ENCODE measurements at places on chromosomes 11 and 22.

GRCh38 chr11:119335091-119335654 lies 846 bp downstream of the RNF26 start:
- DNase-seq, result no peak

DNA sequence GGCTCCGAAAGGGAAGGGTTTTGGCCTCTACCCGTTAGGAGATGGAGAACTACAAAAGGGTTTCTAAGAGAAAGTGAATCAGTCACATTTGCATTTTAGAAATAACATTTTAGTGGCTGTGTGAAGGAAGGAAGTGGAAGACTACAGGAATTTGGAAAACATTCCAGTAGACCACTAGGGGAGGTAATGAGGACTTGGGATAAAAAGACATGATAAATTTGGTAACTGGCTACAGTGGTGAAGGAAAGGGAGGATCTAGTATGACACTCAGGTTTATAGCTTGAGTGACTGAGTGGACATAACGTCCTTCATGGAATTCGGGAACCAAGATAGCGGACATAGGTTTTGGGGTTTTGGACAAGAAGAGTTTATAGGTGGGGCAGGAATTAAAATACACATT lies 7.0 kb upstream of the RRM1 start:
- no peak for DNase-seq

GRCh38 chr22:39359659-39360195 lies 9.9 kb downstream of the SYNGR1 start:
- DNase-seq, result no peak

DNA sequence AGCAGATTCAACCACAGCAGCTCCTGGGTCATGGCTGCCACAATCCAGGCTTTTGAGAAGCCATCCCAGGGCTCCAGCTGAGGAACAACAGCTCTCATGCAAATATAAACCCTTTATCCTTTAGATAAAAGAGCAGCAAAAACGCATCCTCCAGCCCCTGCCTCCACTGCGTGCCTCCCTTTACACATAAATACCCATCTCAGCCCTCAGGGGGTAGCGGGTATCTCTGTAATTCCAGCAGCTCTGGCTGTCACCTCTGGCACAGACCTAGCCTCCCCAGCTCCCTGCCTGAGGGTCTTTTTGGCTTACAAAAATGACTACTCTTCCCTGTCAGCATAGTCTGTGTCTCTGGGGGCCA lies 21.6 kb downstream of the LMO1 start:
- no peak for DNase-seq

GRCh38 chr11:45755281-45755859 lies 49.6 kb upstream of the SLC35C1 start:
- DNase-seq, result no peak

DNA sequence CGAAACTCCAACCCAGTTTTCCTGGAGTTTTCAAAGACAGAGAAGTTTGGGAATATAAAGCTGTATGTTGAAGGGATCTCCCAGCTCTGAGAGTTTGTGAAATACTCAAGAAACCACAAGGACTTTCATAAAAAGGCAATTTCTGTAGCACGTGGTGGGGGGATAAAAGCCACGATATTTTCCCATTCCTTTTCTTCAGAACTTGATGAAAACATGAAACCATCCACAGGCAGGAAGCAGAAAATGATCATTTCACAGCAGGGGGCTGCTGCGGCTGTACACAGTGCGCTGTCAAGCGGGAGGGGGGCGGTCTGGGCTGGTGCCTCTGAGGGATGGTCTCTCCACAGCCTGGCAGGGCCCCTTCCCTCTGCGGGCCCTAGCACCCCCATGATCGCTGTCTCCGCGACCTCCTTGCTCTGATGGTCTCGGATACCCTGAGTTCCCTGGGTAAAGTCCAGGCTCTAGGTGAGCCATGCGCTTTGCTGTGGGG lies 423.2 kb downstream of the MN1 start:
- DNase-seq, result no peak

- DNase-seq, result no peak
Observed at GRCh38 chr11:118851970-118852369, 31.7 kb upstream of the CXCR5 start.

Measured in stimulated activated CD8-positive, alpha-beta memory T cell treated with anti-CD3 and anti-CD28 coated beads, Interleukin-7, amount 100 ng/mL, for 4 hours (primary cell).